Small intestine (tissue), 16 donors: ENCODE measurements at places on chromosomes 5 and 9.

DNA sequence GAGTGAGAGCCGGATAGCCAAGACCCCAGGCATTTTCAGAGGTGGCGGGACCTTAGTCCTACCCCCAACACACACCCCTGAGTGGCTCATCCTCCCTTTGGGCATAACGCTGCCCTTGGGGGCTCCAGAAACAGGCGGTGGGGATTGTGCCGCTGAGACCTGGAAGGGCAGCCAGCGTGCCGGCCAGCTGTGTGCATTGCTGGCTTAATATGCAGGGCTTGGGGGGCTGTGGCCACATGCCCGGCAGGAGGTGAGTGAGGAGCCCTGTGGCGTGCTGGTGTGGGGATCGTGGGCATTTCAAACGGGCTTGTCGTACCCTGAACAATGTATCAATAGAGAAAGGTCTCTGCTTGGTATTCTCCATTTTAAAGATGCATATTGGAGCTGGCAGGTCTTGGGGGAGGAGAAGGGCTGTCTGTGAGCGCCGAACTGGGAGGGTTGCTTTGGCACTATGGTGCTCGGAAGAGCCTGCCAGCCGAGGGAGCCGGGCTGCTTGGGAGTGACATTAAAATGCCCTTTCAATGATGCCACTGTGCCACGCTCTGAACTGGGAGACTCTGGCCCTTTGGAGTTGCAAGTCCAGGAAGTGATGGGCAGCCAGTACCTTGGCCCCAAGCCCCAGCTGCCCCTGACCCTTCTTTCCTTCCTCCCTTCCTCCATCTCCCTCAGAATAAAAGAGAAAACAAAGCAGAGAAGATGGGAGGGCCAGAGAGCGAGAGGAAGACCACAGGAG, 11.2 kb upstream of the OLFM1 start:
- DNase-seq: no peak

DNA sequence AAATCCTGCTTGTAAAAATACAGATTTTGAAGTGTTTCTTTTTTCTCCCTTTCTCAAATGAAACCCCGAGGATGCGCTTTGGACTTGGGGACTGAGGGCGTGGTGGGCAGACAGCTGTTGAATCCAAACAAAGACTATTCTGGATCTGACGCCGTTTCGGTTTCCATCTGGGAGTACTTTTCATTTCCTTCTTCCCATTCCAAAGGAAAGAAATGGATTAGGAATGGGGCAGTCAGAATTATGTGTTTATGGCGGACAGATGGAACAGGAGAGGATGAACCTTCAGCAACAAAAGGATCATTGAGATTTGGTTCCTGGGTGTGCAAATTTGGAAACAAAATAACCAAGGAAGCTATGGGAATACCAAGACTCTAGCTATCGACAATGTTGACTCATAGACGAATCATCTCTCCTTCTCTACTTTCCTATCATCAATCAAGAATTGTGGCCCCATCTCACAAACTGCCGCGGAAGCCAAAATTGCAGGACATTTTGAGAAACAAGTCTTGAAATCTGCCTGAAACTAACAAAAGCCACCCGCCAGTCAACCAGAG, 300.6 kb downstream of the PARP8 start:
- peak; percentile 42 for DNase-seq

DNA sequence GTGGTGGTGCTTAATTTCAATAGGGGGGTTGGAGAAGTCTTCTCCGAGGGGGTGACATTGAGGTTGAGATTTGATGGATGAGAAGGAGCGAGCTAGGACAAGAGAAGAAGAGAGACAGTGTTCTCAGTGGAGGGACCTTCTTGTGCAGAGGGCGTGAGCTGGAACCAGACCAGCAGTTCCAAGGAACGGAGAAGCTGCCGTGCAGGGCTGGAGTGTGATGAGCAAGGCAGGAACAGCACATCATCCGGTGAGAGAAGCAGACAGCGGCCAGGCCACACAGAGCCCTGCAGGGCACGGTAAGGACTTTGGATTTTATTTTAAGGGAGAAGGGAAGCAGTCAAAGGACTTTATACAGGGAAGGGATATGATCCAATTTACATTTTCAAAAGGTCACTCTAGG, 206.9 kb downstream of the MELK start:
- no peak for DNase-seq

DNA sequence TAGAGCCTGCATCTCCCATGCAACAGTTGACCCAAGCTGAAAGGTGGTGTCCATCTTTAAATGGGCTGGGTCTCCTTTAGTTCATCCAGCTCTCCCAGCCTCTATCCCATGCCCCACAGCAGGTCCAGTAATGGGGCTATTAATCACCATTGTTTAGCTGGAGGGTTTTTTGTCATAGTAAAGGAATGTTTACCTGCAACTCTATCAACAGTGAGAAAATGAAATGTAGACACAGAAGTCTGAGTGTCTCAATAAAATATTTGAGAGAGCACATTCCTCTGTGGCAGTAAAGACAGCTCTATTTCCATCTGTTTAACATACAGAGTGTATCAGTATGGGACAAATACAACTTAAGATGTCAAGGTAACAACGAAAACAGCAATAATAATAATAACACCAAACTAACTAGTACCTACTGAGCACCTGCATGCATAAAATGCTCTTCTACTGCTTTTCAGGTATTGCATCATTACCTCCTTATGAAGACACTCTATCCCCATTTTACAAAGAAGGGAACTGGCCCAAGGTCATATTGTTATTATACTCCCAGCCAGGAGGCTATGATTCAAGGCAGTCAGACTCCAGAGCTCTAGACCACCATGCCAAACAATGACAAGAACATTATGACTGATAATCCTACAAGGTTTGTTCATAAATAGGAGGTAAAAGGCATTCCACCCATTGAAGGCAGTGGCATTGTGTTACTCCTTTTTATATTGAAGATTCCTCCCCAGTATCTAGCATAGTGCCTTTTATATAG, 21.0 kb upstream of the C5orf58 start:
- DNase-seq: no peak

- DNase-seq: no peak
Observed at GRCh38 chr9:82436475-82436874, 447.9 kb downstream of the SPATA31D1 start.

GRCh38 chr5:611731-612486, at the start of gene CEP72:
CEP72 (plus strand) TSS chr5:612340; CDS start chr5:612362, 22 bp downstream.
- DNase-seq: peak; percentile 93

DNA sequence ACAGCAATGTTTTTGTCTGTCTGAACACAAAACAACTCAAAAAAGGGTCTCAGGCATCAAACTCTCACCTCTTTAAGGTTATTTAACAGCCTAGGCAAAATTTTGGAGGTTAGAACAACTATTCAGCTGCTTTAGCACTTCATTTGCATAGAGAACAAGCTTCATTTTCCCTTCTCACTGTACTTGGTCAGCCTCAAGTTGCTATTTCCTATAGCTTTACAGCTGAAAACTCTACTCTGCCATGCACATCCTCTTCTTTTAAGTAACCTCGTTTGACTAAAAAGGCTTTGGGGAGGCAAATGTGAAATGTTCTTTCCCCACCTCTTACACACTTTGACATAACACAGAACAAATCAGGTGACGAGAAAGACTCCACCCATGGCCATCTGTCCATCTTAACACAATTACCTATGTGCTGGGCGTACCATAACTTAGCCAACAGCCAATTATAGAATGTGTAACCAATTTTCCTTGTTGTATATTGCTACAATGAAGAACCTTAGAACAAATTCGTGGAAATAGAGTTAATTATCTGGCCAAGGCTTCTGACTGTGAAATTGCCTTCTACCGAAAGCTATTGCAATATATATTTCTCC, 195.7 kb downstream of the DCP2 start:
- DNase-seq: no peak

- no peak for DNase-seq
Observed at GRCh38 chr9:34992376-34992951, 2.9 kb downstream of the DNAJB5 start.

GRCh38 chr5:67732921-67733320, 482.6 kb upstream of the PIK3R1 start:
- DNase-seq: no peak

DNA sequence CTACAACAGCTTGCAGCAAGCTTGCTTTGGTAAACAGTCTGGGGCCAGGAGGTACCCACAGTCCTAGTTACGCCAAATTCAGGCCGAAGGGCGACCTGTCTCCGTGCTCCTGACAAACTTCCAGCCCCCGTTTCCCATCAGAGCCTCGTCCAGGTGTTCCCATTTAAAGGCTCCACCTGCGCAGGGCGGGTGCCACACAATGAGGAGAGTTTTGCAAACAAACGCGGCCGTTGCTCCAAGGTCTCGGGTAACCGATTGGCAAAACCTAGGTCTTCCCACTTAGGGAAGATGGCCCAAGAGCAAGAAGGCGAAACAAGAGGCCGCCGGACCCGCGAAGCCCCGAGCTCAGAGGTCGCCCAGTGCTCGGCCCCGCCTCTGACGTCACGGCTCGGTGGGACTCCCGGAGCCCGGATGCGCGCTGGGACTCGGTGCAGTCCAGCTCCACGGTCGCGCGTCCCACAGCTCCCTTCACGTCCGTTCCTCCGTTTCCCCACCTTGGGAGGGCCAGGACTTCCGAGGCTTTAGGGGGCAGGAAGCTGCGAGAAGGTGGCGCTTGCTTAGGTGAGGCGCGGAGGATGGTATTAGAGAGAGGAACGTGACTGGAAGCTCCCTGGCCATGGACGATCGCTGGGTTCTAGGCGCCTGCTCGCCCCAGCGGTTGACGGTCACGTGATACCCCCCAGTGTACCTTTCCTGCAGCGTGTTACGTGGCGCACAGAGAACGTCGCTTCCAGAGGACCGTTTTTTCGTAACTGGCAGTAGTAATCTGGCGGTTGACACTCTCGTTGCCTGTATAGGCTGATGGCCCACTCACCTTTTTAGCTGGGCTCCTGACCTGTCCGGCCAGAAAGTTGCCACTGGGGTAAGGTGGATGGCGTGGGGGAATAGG, 41.8 kb upstream of the KDM4C start:
- peak; percentile 92 for DNase-seq

DNA sequence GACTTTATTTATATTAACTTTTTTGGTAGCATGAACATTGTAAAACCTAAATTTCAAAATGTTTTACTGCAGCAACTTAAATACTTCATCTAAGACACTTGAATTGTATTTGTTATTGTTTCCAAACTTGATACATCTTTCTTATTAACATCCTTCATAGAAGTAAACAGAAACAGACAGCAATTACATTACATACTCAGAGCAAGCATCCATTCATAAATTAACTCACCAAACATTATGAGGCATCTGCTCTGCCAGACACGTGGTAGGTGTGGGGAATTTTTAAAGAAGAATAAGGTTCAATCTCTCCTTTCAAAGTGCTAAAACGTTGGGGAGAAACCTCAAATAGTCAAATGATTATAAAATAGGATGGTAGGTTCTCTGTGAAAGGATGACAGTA, 130.8 kb downstream of the MUSK start:
- no peak for DNase-seq

GRCh38 chr9:134317400-134317789, 8.9 kb upstream of the RXRA start:
- DNase-seq: no peak

GRCh38 chr5:60812426-60812825, 31.6 kb downstream of the ELOVL7 start:
- DNase-seq: no peak

GRCh38 chr9:26159575-26160392, 481.5 kb upstream of the TUSC1 start:
- DNase-seq: no peak

DNA sequence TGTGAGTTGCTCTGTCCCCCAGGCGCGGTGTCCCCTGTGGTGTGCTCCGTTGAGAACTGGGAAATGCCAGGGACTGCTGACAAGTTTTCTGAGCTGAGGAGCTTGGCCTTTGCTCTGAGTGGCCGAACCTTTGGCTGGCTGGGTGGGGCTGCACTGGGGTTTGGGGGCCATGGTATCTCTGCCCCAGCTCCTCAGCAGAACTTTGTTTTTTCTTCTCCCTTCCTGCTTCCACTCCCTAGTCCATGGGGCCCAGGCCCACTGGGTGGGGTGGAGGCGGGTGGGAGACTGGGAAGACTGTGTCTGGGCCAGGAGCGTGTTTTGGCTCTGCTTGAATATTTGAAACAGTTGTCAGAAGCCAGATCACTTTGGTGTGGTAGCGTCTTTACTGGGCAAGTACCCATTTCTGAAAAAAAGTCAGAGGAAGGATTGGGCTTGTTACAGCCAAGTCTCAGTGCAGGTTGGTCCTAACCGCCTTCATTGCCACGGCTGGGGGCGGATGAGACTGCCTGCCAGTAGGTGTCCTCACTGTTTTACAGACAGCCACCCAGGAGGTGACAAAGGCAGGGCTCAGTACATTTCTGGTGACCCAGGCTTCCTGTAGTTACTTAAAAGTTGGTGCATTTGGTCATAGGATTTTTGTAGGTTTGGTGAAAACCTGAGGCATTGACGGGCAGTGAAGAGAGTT, 92.7 kb downstream of the DAB2IP start:
- peak; percentile 80 for DNase-seq

- no peak for DNase-seq
Observed at GRCh38 chr5:155293605-155294178, 280.1 kb downstream of the KIF4B start.

- DNase-seq: no peak
Observed at GRCh38 chr9:28234894-28235277, 661.6 kb upstream of the C9orf72 start.

- DNase-seq: peak; percentile 74
Observed at GRCh38 chr9:74554751-74555419, 57.8 kb downstream of the RORB start.

GRCh38 chr5:102722931-102723330, 32.2 kb upstream of the PAM start:
- no peak for DNase-seq

GRCh38 chr9:87527211-87527916, 29.7 kb downstream of the DAPK1 start:
- no peak for DNase-seq

GRCh38 chr5:149636861-149637246, 55.6 kb downstream of the ARHGEF37 start:
- DNase-seq: peak; percentile 68

- no peak for DNase-seq
Observed at GRCh38 chr5:1065891-1066650, 45.8 kb downstream of the SLC12A7 start.

DNA sequence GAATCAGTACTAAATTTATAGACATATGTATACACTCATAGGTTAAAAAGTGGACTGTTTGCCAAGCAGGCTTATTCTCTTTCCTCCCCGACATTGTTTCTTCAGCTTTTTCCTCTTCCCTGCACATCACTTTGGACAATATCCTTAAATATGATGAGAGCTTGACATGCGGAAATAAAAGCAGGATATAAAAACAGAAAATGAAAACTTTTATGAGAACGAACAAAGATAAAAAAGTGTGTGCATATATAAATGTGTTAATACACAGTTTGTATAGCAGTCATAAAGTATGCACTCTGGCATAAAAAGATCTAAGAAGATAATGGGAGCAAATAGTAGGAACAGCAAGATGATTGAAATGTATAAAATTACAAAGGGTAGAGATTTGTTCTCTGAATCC, 86.4 kb upstream of the IFNE start:
- no peak for DNase-seq

DNA sequence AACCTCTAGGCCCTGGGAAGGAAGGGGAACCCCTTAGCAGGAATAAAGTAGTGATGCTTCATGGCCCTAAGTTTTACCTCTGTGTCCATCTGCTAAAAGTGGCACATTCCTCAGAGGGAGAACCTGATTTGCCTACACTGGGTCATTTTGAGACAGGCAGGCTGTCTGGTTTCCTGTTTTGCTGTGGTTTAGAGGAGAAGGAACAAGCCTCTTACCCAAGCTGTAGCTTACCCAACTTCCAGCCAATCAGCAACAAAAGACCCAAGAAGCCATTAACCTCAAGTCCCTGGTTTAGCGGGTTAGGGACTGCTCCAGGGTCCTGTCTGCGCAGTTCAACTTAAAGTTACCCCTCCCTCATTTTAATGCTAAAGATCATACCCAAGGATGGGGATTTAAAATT, 411.0 kb downstream of the MAT2B start:
- peak; percentile 8 for DNase-seq

- DNase-seq: no peak
Observed at GRCh38 chr5:91137647-91138046, 245.5 kb downstream of the ARRDC3 start.
